Nasal cavity respiratory epithelium epithelial cell of viscerocranial mucosa (primary cell): ENCODE measurements at places on chromosomes 7 and 10. TPM values are rescaled to one million over a fixed set of nuclear protein-coding genes. Genes with fewer than 3 reads are reported as not detected.

The VAX1 gene
- total RNA-seq: under 0.01 TPM in 1 of 2 replicates, not detected in the other

The NUP42 gene
- total RNA-seq: 28.7 and 53.9 TPM in 2 replicates

The OR9A2 gene
- total RNA-seq: not detected in 2 replicates

The FKBP6 gene
- total RNA-seq: not detected in 2 replicates

The AKR1B1 gene
- total RNA-seq: 46.8 and 65.6 TPM in 2 replicates

The MYO1G gene
- 0.14 and 0.34 TPM in 2 replicates for total RNA-seq

The HUS1 gene
- total RNA-seq: 20.5 and 34.5 TPM in 2 replicates

The DBF4 gene
- 12.2 and 13.7 TPM in 2 replicates for total RNA-seq

The SFMBT2 gene
- under 0.01 and 0.07 TPM in 2 replicates for total RNA-seq

The TRIM50 gene
- under 0.01 TPM in 1 of 2 replicates, not detected in the other for total RNA-seq

The DLG5 gene
- total RNA-seq: 37.6 and 91.8 TPM in 2 replicates

The MYO3A gene
- total RNA-seq: not detected in 2 replicates

The ZNF22 gene
- 10.0 and 10.9 TPM in 2 replicates for total RNA-seq

The CLDN3 gene
- not detected in 2 replicates for total RNA-seq

The MET gene
- total RNA-seq: 265 and 276 TPM in 2 replicates

The PIK3AP1 gene
- total RNA-seq: 0.64 and 1.0 TPM in 2 replicates

The PCLO gene
- 3.1 and 6.6 TPM in 2 replicates for total RNA-seq

The AASS gene
- 6.6 and 14.0 TPM in 2 replicates for total RNA-seq

The LDB3 gene
- under 0.01 and 0.07 TPM in 2 replicates for total RNA-seq

The MUC12 gene
- total RNA-seq: not detected in 2 replicates

The SPDYE3 gene
- total RNA-seq: not detected in 2 replicates

The THSD7A gene
- under 0.01 and 0.28 TPM in 2 replicates for total RNA-seq

The FAM185A gene
- total RNA-seq: 7.2 and 13.0 TPM in 2 replicates

The POP7 gene
- 32.2 and 39.6 TPM in 2 replicates for total RNA-seq

The GIMAP7 gene
- not detected in 2 replicates for total RNA-seq

The AMPH gene
- total RNA-seq: not detected in 2 replicates

The ZNF117 gene
- 2.4 and 31.0 TPM in 2 replicates for total RNA-seq

The NRP1 gene
- 15.0 and 66.1 TPM in 2 replicates for total RNA-seq

The FOXP2 gene
- total RNA-seq: 1.1 and 3.1 TPM in 2 replicates

The TMEM243 gene
- 19.3 and 19.8 TPM in 2 replicates for total RNA-seq

The SLC18A3 gene
- total RNA-seq: not detected in 2 replicates

The SYT15 gene
- under 0.01 and 0.14 TPM in 2 replicates for total RNA-seq

The AKR1C8 gene
- total RNA-seq: not detected in 2 replicates

The PRPS1L1 gene
- not detected in 2 replicates for total RNA-seq

The FGFBP3 gene
- 0.21 and 0.34 TPM in 2 replicates for total RNA-seq

The FLNC gene
- total RNA-seq: 0.93 and 1.0 TPM in 2 replicates

The CRTAC1 gene
- total RNA-seq: 0.14 TPM in 1 of 2 replicates, not detected in the other

The GSTO2 gene
- total RNA-seq: 6.5 and 18.8 TPM in 2 replicates

The TYW1B gene
- total RNA-seq: 3.3 and 9.2 TPM in 2 replicates

The GNAT3 gene
- total RNA-seq: not detected in 2 replicates

The PLCE1 gene
- total RNA-seq: under 0.01 and 2.9 TPM in 2 replicates

The PTPN12 gene
- total RNA-seq: 67.3 and 106 TPM in 2 replicates

The HTRA1 gene
- total RNA-seq: 120 and 178 TPM in 2 replicates

The SCART1 gene
- total RNA-seq: 0.34 and 0.64 TPM in 2 replicates

The NUTM2E gene
- total RNA-seq: 0.21 and 0.34 TPM in 2 replicates

The NPTX2 gene
- under 0.01 and 0.07 TPM in 2 replicates for total RNA-seq

The PAX4 gene
- total RNA-seq: not detected in 2 replicates

The NKX1-2 gene
- total RNA-seq: 1.4 and 2.9 TPM in 2 replicates

The NKX2-3 gene
- not detected in 2 replicates for total RNA-seq

The ERVW-1 gene
- not detected in 2 replicates for total RNA-seq

The CALD1 gene
- total RNA-seq: 209 and 322 TPM in 2 replicates

The DYDC2 gene
- not detected in 2 replicates for total RNA-seq

The CHST15 gene
- 14.7 and 31.5 TPM in 2 replicates for total RNA-seq

The LIPF gene
- total RNA-seq: not detected in 2 replicates

The ATOH7 gene
- total RNA-seq: not detected in 2 replicates
